ENCODE measurements at places on chromosomes 5 and 9.
A peak's percentile ranks its signal among the peaks of the same experiment; 100 is the strongest.

DNA sequence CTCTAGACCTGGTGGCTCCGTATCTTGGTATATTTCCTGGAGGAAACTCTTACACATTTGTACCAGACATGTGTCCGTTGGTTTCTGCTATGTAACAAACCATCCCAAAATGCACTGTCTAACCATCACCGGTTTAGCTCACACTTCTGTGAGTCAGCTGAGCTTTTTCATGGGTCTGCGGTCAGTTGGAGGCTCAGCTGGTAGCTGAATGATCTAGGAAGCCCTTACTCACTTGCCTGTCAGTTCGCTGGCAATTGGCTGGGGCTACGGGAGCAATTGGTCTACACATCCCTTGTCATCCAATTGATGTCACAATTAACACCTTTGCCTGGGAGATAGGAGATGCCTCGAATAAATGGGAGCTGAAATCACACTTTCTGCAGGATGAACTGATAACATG lies 11.6 kb upstream of the WHRN start:
- DNase-seq = peak; percentile 80

- DNase-seq = no peak
Observed at GRCh38 chr9:91744114-91744513, 205.9 kb downstream of the ROR2 start.

DNA sequence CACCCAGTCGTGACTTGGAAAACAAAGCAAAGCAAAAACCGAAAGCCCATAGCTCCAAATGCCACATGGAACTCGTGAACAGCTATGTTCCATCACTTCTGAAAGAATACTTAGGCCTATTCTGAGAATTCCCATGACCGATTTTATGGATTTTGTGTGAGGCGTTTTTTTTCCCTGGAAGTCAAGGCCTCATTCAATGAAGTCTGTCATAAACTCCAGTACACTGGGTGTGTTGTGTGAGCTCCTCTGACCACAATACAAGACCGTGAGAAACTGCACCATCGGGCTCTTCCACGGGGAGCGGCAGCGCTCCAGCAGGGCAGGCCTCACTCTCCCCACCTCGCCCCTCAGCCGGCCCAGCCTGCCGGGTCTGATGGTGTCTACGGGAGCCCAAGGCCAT lies 209.5 kb downstream of the FANCC start:
- no peak for DNase-seq

GRCh38 chr5:67287510-67288268 lies 91.1 kb upstream of the CD180 start:
- peak; percentile 84 for DNase-seq

DNA sequence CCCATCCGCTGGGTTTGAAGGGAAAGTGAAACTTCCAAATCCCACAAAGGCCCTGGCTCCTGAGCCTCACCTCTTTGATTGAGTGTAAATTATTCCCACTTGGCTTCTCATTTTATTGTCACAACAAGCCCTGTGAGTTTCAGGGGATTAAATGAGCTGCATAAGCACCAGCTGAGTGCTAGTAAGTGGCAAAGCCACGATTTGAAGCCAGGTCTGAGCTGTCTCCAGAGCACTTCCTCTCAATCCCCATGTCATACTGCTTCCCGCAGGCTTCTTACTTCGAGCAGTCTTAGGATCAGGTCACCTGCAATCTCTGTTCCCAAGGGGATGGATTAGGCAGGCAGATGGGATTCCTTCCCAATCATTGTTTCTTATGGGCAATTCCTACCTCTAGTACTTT lies 18.0 kb downstream of the RPS14 start:
- DNase-seq = no peak

DNA sequence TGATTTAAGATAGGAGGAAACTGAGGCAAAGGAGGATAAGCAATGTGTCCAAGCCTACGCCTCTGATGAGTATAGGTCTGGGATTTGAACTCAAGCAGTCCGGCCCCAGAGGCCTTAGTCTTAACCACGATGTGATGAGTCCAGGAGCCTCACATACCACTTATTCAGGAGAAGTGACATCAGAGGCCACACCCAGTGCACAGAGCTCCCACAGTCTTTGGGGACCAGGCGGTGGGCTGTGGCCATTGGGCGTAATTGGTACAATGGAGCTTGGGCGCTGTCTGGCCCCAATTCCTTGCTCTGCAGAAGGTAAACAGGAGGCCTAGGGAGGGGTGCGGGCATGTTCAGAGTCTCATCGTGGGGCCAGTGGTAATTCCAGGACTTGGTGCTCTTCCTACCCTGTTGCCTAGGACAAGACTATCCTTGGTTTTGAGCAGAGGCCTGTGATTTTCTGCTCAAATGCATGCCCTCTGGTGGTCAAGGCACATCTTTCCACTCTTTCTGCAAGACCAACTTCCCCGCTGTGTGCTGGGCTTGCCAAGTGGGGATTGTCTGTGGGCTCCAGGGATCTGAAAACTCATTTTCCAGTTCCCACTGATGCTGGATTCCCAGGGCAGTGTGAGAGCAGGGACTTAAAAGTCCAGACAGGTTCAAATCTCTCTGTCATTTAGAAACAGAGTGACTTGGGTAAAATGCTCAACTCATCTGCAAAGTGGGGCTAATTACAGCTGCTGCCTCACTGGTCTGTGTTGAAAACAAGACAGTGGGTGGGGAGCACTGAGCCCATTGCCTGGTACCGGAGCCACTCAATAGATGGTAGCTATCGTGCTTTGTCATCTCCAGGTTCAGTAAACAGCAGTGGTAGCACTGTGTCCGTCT lies 15.8 kb downstream of the NDST1 start:
- peak; percentile 79 for DNase-seq

- DNase-seq = peak; percentile 16
Observed at GRCh38 chr5:150438873-150439546, 10.5 kb downstream of the RPS14 start.

DNA sequence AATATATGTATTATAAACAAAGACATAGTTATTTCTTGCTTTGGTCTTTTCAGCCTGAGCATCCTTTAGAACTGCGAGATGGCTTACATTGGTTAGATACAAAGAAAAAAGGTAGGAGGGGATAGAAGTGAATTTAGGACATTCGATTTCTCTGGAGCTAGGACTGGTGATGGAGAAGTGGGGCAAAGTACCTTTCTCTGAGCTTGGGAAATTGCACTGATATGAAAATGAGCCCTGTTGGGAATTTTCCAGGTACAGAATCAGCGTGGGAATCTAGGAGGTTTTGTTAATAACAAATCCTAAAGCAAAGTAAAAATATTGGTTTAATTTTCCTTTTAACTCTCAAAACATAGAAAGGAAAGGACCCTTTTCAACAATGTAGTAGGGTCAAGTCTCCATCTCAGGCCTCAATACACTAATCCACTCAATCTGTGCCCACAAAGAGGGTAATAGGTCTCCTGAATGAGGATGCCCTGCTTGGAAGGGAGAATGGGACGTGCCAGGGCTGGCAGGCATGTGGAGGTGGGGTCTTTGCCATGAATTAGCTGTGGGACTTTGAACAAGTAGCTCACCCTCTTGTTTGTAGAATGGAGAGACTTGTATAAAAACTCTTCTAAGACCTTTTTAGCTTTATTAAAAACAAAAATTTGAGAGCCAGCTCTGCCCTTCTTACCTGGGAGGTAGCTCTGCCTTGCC lies 17.7 kb downstream of the SNX18 start:
- DNase-seq = no peak

- DNase-seq = peak; percentile 40
Observed at GRCh38 chr9:87792831-87793288, 66.9 kb downstream of the CTSL start.

DNA sequence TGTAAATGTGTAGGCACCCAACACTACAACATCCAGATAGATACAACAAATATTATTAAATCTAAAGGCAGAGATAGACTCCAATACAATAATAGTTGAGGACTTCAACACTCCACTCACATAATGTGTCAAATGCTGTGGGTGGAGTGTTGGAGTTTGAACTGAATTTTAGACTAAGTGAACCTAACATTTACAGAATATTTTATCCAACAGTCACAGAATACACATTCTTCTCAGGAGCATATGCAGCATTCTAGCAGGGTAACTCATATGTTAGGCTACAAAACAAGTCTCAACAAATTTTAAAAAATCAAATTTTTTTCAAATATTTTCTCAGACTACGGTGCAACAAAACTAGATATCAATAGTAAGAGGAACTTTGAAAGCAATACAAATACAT lies 648.7 kb upstream of the CDH18 start:
- no peak for DNase-seq

DNA sequence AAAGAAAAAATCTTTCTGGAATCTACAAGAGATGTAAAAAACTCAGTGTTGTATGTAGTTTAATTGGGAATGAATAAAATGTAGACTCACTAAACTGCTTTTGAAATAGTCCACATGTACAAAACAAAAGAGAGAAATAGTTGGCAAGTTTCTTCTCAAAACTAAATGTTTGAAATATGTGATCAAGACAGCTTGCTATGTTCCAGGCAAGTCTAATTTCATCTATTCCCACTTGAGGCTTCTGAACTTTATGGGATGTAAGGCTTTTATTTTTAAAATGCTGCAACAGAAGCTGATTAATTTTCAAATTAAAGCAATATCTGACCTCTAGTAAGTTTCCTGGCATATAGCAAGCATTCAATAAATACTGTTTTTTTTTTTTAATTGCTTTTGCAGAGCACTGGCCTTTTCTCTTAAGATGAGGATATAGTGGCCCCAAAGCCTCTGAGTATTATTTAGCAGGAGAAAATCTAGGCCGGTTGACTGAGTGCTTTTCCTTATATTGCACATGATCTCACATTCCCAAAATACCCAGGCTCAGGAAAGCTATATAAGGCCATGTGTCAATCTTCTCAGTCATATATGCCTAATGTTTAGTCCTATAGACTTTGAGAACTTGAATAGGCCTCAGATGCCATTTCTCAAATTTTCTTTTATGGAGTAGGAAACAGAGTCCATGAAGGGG lies 183.2 kb downstream of the NTRK2 start:
- no peak for DNase-seq

- DNase-seq = peak; percentile 79
Observed at GRCh38 chr9:129225815-129226214, 47.8 kb upstream of the IER5L start.

- peak; percentile 30 for DNase-seq
Observed at GRCh38 chr9:128552744-128553440, 505 bp downstream of the SPTAN1 start.

DNA sequence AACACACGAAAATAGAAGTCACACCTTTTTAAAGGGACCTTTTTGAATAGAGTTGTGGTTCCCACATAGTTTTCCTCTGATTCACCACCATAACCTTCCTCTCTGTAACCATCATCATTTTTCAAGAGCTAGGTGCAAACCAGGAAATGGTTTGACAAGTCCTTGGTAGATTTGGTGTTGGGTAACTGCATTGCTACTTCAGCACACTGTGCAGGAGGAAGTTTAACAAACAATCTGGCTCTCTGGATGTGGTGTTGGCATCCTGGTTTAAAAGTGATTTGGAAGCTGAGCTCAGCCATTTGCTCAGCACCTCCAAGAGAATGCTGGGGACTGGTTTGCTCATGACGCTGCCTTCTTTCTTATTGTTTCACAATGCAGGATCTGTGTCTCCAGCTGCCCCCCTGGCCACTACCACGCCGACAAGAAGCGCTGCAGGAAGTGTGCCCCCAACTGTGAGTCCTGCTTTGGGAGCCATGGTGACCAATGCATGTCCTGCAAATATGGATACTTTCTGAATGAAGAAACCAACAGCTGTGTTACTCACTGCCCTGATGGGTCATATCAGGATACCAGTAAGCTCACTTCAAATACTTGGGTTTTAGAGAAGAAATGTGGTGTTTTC lies 213.1 kb downstream of the RFK start:
- peak; percentile 95 for DNase-seq

GRCh38 chr5:18778225-18778624 lies 1144.0 kb downstream of the TAF11L14 start:
- DNase-seq = no peak

- peak; percentile 27 for DNase-seq
Observed at GRCh38 chr5:76500633-76501393, 97.7 kb downstream of the IQGAP2 start.

DNA sequence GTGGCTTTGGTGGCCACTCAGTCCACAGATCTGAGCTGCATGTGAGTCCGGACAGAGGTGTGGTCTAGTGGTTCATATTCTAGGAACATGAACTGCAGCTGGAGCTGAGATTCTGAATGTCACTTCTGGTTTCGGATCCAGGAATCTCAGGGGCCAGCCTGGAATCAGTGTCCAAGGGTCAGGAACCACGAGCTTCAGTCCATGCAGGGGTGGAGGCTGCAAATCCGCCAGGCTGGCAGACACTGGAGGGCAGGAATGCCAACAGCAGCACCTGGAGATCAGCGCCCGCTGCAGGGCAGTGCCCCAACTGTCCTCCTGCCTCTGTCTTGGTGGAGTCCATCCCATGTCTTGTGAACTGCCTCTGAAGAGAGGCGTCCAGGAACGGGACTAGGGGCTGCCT lies 73.5 kb downstream of the CACNA1B start:
- DNase-seq = no peak

- no peak for DNase-seq
Observed at GRCh38 chr9:124014956-124015660, 3.5 kb downstream of the LHX2 start.

DNA sequence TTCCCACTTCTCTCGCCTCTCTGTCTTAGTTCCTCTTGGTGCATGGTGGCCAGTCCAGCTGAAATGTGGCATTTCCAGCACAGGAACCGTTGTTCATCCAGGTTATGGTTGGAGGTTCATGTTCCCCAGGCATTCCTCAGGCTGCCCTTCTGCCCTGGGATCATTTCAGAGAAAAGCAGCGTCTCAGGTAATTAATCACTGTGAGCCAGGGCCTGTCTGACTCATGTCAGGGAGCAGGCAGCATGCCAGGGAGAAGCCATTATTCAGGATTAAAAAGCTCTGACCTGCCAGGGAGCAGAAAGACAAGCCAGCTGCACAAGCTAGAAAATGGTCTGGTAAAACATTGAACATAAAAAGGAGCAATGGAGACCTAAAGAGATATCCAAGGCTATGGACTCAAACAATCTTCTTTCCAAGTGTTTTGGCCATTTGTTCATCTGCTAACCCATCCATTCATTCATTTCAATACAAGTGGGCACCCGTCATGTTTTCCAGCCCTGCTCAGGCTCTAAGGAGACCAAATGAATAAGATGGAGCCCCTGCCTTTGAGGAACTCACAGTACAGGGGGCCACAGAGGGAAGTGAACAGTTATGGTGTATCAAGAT lies 241.4 kb downstream of the DRD1 start:
- DNase-seq = peak; percentile 49

DNA sequence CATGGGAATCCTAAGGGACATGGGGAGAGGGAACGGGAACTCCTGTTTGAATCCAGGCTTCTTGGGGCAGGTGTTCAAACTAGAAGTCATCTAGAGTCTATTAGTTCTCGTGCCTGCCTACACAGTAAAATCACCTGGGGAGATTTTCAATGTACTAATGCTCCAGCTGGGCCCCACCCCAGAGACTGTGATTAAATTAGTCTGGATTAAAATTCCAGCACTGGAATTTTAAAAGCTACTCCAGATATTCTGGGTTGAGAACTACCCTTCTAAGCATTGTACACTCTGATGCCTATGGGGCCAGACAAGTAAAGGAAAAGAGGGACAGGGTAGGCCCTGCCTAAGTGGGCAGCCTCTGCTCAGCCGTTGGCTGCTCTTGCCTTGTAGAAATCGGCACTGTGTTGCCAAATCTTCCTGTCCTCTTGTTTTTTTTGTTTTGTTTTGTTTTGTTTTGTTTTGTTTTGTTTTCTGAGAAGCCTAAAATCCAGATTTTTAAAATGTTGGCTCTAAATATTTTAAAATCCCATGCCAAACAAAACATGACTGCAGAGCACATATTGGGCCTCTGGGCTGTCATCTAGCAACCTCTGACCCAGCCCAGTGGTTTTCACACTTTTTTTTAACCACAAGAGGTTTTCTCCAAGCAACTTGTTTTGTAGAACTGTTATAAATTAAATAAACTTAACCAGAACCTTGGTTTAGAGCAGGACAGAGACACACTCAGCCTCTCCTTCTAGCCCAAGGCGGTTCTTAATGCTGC lies 29.0 kb downstream of the ADRB2 start:
- no peak for DNase-seq
